Immature natural killer cell (primary cell): ENCODE measurements at places on chromosomes 2 and 18.

DNA sequence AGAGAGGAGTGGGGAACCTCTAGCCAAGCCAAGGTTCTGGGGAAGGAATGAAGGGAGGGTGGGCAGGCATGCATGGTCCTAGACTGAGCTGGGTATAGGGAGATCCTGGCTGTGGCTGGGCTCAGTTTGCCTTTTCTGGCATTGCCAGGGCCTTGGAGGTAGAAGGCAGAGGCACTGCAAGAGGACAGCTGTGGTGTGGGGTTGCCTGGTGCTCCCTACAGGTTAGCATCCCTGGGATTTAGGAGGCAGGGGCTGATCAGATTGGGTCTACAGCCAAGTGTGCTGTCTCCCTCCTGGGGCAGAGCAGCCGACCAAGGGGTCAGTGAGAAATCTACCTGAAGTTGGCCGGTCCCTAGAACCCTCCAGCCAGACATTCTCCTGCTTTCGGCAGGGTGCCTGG, 15.9 kb downstream of the ABCG8 start:
- DNase-seq = no peak

DNA sequence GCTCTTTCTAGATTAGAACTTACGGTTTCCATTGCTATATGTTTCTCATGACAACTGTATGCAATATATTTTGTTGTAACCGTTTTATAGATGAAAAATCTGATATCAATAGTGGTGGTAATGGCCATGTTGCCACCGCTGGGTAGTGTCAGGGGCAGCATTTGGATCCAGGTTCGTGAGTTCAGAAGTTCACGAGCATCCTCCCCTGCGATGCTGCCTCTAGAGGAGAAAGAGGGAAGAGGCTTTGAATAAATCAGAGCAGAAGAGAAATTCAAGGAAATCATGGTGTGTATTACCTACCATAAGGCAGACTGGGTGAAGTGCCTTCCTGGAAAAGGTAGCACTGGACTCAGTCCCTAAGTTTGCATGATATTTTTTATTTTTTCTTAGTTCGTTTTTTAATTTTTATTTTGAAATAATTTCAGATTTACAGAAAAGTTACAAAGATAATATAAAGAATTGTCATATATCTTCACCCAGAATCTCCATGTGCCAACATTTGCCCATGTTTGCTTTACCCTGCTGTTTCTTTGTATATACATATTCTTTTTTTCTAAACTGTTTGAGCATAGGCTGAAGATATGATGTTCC, 3.3 kb upstream of the ZBTB7C start:
- no peak for DNase-seq

GRCh38 chr18:63908858-63909257, 1.1 kb downstream of the SERPINB10 start:
- no peak for DNase-seq

GRCh38 chr2:156538083-156538504, 101.9 kb downstream of the GPD2 start:
- DNase-seq = no peak

DNA sequence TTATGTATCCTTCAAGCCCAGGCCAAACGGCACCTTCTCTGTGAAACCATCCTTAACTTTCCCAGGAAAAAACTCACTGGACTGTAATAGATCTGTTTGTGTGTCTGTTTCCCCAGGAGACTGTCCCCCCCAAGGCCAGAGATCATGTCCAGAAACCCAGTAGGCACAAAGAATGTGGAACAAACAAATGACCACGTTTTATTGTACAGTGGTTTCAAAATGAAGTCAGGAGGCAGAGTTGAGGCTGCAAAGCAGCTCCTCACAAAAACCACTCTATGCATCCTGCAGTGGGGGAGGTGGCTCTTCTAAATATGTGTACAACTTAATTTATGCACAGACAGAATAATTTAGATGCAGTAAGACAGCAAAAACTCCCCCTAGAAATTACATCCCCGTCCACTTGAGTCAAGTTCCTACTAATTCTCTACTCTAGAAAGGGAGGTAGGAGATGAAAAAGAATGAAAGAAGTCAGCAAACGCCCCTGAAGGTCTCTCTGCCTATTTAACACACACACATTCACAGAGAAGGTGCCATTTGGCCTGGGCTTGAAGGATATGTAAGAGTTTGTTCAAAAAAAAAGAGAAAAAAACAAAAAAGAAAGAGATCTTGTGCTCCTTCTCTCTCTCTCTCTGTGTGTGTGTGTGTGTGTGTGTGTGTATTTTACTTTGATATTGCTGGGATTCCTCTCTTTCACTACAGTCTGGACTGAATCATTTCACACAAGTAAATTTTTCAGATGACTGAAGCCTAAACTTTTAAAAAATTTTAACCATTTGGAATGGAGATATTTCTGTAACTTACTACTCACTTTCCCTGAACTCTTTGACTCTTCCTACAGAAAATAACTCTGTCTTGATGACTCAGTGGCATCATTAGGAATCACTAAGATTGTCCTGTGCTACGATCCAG, 19.5 kb downstream of the BCL2 start:
- DNase-seq = no peak

GRCh38 chr18:13813271-13813849, 10.6 kb upstream of the MC5R start:
- DNase-seq = peak; percentile 14

GRCh38 chr2:177593402-177593801, 200.8 kb downstream of the AGPS start:
- no peak for DNase-seq

DNA sequence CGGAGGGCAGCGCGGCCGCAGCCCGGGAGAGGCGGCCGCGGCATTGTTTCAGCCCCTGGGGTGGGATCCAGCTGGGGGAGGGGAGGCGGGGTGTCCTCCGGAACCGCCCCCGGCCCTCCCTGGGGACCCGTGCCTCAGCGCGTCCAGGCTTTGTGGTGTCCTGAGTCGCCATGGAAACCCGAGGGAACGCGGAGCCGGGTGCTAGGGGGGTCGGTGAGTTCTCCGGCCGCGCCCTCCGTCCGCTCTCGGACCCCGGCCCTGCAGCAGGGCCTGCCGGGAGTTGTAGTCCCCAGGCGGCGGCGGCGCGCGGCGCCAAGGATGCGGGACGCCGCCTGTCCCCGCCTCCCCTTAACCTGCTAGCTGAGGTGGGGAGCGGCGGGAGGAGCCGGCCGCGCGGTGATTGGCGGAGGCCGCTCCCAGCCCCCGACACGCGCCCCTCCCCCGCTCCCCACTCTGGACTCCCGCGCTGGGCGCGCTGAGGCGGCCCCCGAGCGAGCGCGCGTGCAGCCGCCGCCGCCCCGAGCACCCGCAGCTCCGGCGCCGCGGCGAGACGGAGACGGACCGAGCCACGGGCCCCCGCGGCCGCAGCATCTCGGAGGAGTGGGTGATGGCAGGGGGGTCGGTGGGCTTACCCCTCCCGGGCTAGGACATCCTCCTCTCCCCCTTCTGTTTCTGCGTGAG, at the start of gene DPYSL5:
DPYSL5 (plus strand) TSS at position 478 of the 681 bp plus-strand sequence. CDS start 50,368 bp downstream, outside the sequence.
- DNase-seq = no peak

DNA sequence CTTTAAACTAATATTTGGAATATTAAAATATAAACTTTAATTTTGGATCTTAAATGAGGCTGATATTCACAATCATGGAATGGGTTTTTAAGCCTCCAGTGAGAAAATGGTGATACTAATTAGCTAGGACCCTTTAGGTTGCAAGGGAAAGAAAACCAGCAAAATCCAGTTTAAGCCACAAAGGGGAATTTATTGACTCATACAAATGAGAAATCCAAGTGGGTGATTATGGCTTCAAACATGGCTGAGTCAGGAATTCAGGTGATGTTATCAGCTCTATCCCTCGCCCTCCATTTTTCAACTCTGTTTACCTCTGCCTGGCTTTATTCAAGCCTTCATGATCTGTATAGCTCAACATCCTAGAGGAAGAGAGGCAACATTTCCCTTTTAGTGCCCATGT, 75.3 kb upstream of the DLX2 start:
- no peak for DNase-seq
